Stimulated activated effector memory CD8-positive, alpha-beta T cell treated with anti-CD3 and anti-CD28 coated beads, Interleukin-12 subunit alpha, Interleukin-12 subunit beta, amount 100 ng/mL, for 72 hours (primary cell): ENCODE measurements at places on chromosomes 12 and 14.

DNA sequence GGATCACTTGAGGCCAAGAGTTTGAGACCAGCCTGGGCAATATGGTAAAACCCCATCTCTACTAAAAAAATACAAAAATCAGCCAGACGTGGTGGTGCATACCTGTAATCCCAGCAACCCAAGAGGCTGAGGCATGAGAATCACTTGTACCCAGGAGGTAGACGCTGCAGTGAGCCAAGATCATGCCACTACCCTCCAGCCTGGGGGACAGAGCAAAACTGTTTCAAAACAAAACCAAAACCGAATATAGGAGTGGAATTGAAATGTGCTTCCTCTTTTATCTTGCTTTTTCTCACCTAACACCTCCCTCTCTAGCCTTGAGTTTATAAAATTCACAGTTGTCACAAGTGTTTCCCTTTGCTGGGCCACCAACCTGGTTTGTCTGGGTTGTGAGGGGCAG lies 181.9 kb downstream of the PAH start:
- no peak for DNase-seq

DNA sequence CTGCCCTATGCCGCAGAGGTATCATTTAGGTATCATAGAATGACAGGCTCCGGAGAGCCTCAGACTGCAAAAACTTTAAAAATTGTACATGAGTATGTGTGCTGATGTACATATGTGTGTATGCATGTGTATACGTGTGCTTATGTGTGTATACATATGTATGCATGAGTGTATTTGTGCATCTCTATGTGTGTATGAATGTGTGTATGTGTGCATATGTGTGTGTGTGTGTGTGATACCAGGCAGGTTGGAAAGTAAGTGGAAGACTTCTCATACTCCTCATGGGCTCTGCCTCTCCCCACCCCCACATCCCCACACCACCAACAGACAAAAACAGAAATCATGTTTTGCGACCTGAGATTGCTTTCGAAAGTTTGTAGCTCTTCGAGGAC lies 621 bp upstream of the TMEM117 start:
- DNase-seq, result no peak

DNA sequence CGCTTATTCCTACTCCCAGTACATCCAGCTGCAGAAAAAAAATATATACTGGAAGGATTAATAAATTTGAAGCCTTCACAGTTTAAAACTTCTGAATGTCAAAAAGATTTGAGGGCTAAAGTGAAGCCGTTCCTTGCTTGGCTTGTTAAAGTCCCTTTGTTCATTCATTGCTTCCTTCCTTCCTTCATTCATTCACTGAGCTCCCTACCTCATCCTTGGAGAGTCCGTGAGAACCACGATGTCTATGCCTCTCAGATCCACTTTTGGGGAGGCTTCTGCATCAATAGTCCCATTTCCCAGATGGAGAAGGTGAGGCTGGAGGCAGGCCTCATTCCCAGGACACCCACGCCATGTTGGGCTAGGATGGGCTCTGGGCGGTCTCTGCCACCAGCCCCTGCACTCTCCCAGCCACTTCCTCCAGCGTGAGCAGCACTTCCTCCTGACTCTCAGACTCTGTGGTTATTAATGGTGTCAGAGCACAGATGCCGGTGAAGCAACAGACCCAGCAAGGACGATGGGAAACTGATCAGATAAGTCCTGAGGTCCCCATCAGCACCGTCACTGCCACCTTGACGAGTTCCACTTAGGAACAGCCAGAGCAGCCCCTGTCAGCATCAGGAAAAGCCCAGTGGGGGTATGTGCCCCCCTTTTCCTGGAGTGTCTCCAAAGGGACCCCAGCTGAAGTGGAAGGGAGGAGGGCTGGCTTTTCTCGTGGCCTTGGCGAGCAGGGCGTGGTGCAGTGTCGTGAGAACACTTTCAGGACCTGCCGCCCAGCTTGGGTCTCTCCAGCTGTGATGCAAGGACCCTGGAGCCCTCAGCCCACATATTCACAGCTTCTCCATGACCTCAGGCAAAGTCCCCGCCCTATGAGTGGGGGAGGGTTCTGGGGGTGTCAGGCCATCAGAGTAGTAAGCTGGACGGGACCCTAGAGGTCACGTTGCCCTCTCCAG lies 21.2 kb downstream of the ASB2 start:
- no peak for DNase-seq

GRCh38 chr14:104423701-104424405 lies 155.7 kb upstream of the C14orf180 start:
- DNase-seq, result no peak

- no peak for DNase-seq
These were observed 55.5 kb upstream of the PARP11 start for GRCh38 chr12:3928538-3929184.

DNA sequence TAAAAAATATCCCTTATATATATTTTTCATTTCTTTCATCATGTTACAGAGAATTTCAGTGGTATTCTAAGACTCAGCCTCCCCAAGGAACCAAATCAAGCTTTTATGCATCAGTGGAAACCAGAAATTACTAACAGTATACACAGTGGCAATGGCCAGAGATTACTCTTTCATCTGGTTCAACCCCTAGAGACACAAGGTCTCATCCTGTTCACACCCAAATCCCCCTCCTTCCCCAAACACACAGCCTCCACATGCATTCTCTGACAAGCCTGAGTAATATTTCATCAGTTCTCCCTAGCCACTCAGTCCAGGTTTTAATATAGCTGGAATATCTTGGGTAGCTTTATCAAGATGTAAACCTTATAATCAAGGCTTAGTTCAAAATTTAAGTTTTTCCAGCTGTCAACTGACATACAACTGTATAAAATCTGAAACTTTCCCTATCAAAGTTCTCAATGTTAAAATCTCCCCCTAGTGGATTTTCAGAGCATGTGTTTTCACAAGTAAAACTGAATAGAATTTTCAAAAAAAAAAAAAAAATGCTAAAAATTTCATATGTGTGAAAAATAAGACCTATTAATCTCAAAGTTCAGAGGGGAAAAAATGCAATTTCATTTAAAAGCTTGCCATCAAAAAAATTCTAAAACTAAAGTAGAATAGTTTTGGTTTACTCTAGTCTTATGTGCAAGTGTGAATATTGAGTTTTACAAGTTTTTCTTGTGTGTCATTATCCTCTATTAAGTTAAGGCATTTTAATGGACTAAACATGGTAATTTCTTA lies 10.5 kb upstream of the SSTR1 start:
- DNase-seq, result no peak

- no peak for DNase-seq
These were observed 893.3 kb upstream of the LRFN5 start for GRCh38 chr14:40713387-40713786.

DNA sequence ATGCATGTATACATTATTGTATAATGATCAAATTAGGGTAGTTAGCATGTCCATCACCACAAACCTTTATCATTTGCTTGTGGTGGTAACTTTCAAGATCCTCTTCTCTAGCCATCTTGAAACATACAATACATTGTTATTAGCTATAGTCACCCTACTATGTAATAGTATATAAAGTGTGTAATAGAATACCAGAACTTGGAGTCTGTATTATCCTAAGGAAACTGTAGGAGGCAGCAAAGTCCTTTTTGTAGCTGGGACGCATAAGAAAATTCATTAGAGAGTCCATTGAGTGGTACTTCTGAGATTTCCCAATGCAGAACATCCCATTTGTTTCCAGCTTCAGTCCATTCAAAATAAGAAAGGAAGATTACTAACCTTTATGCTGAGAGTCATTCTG lies 325.9 kb upstream of the LRFN5 start:
- DNase-seq, result no peak

- no peak for DNase-seq
These were observed 188.2 kb downstream of the PLCZ1 start for GRCh38 chr12:18549598-18549997.

GRCh38 chr14:21668377-21668776 lies 5.2 kb downstream of the OR4E1 start:
- DNase-seq, result no peak

- DNase-seq, result no peak
These were observed 309.9 kb downstream of the VRK1 start for GRCh38 chr14:97107080-97107479.

DNA sequence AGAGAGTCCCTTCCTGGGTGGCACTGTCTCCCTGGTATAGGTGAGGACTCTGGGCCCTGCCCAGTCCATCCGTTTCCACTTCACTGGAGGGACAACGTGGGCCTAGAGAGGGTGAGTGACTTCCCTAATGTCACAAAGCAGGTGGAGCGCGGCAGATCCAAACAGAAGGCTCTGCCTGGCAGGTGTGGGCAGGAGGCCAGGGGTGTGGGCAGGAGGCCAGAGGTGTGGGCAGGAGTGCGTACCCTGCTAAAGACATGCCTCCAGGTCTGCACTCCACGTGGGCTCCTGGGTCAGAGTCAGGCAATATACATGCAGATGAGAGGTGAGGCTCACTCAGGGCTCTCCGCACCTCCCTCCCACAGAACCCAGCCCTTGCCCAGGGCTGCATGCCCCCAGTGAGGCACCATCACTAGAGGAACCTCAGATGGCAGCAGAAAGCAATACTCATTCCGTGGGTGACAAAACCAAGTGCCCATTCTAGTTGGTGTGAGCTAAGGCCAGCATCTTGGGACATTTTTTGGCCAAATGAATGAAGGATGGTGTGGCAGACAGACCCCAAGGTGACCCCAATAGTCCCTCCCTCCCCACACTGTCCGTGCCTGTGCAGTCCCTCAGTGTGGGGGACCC lies 271.6 kb upstream of the RTL1 start:
- no peak for DNase-seq

GRCh38 chr14:60275932-60276331 lies 26.9 kb downstream of the PPM1A start:
- no peak for DNase-seq

- DNase-seq, result no peak
These were observed at the start of gene MYBPC1 for GRCh38 chr12:101594700-101595099. TSS of gene MYBPC1 (plus strand) at chr12:101594971. CDS start at chr12:101595071, 100 bp downstream.

DNA sequence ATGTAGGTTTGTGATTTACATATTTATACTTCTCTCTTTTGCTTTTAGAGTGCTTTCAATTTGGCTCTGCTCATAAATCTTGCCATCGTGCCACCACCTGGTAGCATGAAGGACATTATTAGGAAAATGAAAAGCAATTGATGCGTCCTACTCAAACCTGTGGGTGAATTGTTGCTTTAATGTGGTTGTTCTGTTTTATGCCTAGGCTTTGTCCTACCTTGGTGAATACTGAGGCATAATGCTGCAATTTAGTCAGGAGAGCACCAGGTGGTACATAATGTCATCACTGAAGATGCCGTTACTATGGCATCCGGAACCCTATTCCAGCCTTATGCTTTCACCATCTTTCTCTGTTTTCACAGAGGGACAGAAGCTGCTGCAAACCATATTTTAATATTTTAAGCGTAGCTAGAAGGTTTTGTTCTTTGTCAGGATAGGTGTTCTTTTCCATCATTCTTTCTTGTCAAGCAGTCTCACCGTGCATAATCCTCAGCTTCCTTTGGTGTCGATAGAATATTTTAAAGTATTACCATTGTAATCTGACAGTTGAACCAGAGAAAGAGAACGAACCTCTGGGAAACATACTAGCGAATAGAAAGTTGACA lies 68.5 kb upstream of the PKP2 start:
- DNase-seq, result no peak

- no peak for DNase-seq
These were observed 22.9 kb downstream of the RTN1 start for GRCh38 chr14:59847711-59848110.
